ENCODE measurements at places on chromosomes 2 and 18.
A peak's percentile ranks its signal among the peaks of the same experiment; 100 is the strongest.

- DNase-seq: peak; percentile 83
Measured at GRCh38 chr2:65316072-65316471, 88.4 kb downstream of the ACTR2 start.

DNA sequence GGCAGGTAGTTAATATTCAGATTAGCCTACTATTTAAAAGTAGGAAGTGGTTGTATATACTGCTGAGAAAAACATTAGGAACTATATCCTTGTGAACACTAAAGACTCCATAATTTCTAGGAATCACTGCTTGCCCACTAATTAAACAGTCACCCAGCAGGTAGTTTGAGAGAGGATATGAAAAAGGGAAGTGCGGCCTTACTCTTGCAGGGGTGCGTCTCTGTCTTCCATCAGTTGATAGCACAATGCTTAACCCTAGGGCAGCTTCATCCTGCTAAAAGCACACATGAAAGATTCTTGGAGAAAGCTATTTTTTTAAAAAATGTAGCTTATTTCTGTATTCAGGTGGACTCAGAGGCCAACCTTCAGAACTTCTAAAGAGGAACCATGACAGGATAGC, 53.1 kb upstream of the ATP5MC3 start:
- DNase-seq: no peak

GRCh38 chr2:148939271-148939670, 64.2 kb downstream of the KIF5C start:
- DNase-seq: no peak

DNA sequence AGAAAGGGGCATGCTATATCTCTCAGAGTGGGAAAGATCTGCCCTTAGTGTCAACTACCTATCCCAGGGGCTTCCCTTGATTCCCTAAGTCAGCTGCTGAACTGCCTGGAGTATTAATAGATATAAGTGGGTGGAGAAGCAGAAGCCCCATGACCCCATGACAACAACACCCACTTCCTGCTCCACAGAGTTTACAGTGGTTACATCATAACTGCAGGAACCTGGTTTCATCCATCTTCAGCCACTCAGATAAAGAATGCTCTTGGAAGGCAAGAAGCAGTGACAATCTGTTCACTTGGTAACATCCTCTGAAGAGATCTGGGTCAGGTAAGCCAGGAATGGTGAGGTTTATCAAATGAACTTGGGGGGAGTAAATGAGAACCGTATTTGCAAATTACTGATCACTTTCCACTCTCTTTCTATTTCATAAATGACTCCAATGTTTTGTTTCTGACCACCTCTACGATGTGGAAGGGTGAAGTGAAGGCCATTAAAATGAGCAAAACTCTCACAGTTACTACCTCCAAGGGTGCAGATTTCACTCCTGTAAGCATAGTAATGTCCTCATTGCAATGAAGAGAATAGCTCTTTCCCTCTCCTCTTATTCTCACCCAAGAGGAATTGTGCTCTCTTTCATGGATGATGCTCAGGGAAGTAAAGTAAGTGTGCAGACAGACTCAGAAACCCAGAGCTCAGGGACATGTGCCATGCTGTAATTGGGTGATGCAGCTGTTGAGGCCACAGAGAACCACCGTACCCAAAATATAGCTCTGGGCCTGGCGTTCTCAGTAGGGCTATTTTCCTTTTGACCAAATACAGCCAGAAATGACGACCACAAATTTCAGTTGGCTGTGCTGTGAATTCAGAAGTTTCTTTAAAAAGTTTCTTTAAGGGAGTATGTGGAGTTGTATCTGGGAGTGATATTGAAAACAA, 192.8 kb upstream of the APCDD1 start:
- DNase-seq: no peak

DNA sequence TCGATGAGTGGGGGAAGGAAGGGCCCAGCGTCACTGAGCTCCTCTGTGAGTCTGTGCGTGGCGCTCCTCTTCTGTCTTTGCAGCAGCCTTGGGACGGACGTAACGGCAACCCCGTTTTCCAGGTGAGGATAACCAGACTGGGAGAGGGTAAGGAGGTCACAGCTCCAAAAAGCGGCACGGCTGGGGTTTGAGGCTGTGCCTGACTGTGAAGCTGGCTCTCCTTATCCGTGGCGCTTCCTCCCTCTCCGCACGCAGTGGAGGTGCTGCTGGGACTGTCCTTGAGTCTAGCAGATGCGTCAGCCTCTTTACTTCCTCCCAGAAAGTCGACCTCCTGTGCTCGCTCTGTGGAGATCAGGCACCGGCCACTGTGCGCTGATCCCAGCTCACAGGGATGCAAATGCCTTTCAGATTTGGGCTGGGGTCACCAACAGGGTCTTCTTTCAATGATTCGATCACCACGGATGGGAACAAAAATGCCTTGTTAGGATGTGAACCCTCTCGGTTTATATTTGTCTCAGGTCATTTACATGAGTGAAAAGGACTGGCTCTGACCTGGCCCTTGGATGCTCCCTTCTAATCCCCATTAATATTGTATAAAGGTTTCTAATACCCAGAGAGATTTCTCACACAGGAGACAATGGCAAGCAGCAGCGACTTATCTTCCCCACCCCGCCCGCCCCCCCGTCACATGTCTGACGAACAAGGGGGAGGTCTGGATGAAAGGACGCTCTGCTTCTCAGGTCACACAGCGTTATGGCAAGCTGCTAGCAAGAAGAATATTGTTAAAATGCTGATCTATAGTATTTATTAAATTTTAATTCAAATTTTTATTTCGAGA, 30.1 kb upstream of the E2F6 start:
- DNase-seq: no peak

DNA sequence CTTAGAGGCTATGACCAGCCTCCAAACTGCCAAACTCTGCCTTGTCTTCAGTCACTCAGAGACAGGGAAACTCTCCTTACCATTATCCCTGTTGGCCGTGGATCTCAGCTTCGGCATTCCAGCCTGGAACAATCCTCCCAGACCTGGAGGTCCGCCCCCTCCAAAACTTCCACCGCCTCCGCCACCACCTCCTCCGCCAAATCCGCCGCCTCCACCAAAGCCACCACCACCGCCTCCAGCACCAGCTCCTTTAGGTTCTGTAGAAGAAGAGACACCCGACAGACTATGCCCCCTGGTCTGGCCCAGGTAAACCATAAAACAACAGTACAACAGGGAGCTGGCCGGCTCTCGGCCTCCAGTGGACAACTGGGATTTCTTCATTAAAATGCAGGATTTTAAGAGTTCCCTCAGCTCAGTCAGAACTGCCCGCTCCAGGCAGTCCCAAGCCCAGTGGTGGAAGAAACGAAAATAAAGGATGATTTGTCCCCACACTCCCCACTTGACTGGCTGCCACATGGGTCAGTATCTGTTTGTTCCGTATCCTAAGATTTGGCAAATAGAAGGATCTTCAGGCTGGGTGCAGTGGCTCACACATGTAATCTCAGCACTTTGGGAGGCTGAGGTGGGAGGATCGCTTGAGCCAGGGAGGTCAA, 22.4 kb downstream of the WIPF1 start:
- no peak for DNase-seq

Measured in coronary artery (tissue), 2 donors.